Ascending aorta (tissue), 2 donors: ENCODE measurements at places on chromosomes 4 and X. TPM values are rescaled to one million over a fixed set of nuclear protein-coding genes. Genes with fewer than 3 reads are reported as not detected.

DNA sequence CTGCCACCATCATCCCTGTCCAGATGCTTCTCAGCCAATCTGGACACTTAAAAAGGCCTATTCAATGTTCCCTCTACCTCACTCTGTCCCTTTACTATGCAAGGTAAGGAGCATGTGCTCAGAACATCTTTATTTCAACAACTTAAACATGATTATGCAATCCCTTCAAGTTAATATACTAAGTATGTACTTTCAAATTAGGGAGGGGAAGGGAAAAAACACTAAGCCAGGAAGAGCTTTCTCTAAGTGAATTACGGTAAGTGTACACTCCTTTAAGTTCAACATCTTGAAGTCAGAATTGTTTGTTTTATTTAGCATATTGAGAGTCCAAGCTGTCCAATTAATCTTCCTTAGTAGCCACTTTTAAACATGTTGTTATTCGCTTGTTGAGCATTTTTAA, 14.1 kb downstream of the SLC10A7 start:
- no peak overlapping the region for H3K27ac ChIP-seq
- no peaks in the 10 kb centered on the region for H3K4me1 ChIP-seq
- no peak for DNase-seq
- H3K4me3 ChIP-seq: no peak overlapping the region

DNA sequence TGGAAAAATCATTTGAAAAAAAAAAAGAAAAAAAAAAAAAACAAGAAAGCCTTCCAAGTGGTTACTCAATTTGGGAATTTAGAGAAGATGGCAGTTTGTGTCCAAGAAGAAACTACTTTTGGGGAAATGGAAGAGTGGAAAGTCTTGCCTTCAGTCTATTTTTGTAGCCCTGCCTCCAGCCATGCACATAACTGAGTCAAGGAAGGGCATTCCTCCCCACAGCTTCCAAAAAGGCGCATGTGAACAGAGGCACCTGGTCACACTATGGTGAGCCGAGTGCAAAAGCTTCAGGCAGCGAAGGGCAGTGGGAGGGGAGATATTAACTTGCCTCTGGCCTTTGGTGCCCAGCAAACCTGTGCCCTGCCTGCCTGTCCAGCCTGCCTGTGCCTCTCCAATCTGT, 163.7 kb downstream of the SMIM20 start:
- no peak for DNase-seq
- H3K4me1 ChIP-seq: no peaks in the 10 kb centered on the region
- H3K4me3 ChIP-seq: no peak overlapping the region
- no peaks in the 10 kb centered on the region for H3K36me3 ChIP-seq

CT45A10 gene
- not detected for total RNA-seq

FDCSP gene
- not detected for total RNA-seq

- H3K27ac ChIP-seq: no peak overlapping the region
- H3K4me1 ChIP-seq: no peaks in the 10 kb centered on the region
- H3K36me3 ChIP-seq: no peaks in the 10 kb centered on the region
- H3K4me3 ChIP-seq: no peak overlapping the region
These were observed 139.4 kb upstream of the CXorf66 start for GRCh38 chrX:140104760-140105159.
